Activated CD4-positive, alpha-beta T cell treated with anti-CD3 and anti-CD28 coated beads, Interleukin-2, amount 10 ng/mL, durations not matched to agents 24 days and 14 days (primary cell): ENCODE measurements at places on chromosomes 7 and 10.

- peak; percentile 91 for DNase-seq
These were observed 16.8 kb downstream of the TRIM8 start for GRCh38 chr10:102660888-102661657.

GRCh38 chr7:8973601-8974000 lies 540.2 kb downstream of the NXPH1 start:
- no peak for DNase-seq

DNA sequence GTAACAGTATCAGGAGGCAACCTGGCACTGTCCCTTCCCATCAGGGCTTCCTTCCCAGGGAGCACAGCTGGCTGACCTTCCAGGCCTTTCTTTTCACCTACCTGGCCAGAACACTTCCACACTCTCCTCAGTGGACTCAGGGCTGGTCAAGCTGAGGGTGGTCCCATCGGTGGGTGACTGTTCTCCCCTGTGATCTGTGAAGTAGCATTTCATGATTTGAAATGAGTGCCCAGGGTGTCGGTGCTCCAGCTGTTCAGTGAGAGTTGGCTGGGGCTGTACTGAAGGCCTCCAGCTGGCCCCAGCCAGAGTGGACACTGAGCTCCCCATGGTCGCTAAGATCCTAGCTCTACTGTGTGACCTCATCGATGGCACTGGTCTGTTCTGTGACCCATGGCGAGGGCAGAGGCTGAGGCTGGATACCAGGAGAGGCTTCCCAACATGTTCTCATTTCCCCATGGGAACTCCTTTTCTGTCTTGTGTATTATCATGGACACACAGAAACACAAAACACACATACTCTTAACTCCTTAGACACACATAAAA lies at the start of gene FAM170B:
FAM170B (minus strand) TSS at position 316 of the 543 bp plus-strand sequence; CDS start at position 213, 103 bp downstream.
- no peak for DNase-seq

- no peak for DNase-seq
These were observed 1389.3 kb downstream of the GATA3 start for GRCh38 chr10:9443758-9444157.

DNA sequence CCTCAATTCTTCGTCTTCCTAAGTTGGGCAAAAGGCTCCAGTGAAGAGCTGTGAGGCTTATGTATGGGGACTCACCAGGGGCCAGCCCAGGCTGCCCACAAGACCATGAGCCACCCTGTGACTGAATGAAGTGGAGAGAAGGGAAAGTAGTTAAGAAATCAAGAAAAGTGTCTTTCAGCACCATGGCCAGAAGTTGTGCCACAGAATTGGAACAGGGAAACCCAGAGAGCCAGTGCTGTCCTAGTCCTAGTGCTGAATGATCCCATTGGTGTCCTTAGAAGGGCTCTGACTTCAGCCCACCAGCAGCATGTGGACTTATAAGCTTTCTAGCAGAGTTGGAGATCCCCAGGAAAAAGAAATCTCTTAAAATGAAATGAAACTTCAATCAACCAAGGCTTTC lies 37.0 kb upstream of the CCSER2 start:
- no peak for DNase-seq

- peak; percentile 96 for DNase-seq
These were observed 774 bp downstream of the TUBGCP2 start for GRCh38 chr10:133307776-133308420.

DNA sequence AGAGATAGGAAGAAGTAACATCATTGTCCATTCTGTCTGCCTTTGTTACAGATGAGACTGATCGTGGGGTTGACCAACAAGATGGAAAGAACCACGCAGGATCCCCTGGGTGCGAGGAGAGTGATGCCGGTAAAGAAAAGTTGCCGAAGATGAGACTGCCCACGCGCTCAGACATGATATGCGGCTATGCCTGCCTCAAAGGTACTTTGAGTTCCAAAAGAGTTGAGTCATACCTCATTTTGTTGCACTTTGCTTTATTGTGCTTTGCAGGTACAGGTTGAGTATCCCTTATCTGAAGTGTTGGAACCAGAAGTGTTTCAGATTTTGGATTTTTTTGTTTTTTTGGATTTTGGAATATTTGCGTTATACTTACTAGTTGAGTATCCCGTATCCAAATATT lies 12.2 kb upstream of the CLCN1 start:
- no peak for DNase-seq

GRCh38 chr7:44386139-44386913 lies 60.9 kb upstream of the CAMK2B start:
- no peak for DNase-seq

DNA sequence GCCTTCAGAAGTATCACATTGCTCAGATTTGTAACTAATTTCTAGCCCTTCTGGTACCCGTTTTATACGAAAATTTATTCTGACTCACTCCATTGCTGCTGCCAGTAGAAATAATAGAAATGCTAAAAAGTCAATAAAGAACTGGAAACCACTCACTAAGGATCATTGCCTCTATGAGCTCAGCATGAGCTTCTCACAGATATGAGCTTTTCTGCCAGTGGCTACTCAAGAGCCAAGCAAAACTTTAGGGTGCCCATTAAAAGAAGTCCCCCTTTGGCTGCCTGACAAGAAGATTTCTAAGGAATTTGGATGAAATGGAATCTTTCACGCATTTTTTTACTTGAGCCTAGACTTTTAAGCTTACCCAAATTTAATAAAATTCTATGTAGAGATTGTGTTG lies 52.5 kb downstream of the GPR37 start:
- DNase-seq = no peak

- no peak for DNase-seq
These were observed 12.1 kb upstream of the CPA2 start for GRCh38 chr7:130254555-130254954.

DNA sequence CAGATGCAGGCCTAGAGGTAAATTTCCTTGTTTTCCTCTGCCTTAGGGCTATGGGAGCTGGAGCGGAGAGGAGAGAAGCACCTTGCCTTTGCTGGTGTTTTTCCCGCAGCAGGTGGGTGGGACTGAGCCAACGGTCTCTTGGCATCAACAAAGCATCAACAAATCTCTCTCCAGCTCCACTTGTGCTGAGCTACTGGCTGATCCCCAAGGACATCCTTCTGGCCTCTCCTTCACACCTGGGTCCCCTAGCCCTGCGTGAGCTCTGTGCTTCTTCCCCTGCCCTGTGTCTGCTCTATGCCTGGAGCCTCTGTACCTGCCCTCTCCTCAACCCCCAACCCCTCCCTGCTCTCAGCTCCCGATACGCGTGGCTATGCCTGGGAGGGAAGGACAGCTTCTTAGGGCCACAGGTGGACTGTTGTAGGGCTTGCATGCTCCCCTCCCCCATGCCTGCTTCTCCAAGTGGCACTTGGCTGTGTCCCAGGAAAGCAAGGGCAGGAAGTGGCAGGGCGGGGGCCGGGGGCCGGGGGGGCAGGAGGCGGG lies 3.2 kb upstream of the CLDN4 start:
- no peak for DNase-seq

DNA sequence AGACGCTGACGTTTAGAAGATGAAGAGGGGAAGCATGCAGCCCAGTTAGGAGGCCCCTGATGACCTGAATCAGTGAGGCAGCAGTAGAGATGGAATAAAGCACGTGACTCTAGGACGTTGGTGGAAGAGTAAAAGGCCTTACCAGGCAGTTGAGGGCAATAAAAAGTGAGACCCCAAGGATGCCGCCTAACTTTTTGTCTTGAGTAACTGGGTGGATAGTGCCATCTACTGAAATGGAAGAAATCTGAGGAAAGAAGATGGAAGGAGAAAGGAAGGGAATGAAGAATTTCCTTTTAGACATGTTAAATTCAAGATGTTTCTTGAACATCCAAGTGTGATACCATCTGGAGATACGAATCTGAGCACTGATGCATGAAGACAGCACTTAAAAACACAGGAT lies 220.0 kb upstream of the LRRN3 start:
- no peak for DNase-seq

DNA sequence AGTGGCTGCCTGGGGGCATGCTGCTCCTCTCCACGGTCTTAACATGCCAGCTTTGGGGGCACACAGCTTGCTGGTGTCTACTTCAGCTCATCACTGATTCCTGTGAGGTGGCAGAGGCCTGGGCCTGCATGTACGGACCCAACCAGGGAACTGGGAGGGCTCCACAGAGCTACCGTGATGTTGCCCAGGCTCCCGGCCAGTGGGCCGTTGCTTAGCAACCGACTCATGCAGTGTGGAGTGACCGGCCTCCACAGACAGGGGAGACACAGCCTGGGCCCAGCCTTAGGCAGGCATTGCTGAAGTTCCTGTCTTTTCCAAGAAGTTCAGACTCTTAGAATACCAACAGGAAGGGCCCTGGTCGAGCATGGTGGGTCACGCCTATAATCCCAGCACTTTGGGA lies 25.8 kb upstream of the SH2B2 start:
- DNase-seq = no peak

DNA sequence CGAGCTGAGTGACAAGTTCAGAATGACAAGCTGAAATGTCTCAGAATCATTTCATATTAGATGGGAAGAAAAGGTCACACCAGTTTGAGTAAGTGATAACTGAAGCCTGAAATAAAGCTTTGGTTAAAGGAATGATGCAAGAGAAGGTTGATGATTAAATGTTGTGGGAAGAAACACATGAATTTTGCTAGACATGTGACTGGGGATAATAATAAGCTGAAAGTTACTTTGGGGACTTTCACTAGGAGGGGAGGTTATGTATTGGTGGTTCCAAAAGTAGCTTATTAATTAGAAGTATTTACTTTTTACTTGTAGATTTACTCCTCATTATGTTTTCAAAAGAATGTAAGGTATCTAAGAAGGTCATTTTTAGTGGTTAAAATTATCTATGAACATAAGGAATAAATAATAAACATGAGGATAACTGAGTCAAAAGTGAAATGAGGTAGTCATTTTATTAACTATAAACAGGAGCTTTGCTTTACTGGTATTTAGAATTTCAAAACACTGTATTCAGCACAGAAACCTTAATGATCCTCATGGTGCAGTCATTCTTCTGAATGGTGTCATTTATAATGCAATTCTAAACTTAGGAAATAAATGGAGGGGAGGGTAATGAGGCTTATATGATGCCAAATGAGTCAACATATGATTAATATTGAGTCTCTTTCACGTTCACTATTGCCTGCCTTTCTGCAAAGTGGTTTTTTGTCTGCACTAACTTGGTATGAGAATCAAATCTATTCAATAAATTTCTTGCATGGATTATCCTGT lies 63.7 kb downstream of the PRKG1 start:
- DNase-seq = no peak

DNA sequence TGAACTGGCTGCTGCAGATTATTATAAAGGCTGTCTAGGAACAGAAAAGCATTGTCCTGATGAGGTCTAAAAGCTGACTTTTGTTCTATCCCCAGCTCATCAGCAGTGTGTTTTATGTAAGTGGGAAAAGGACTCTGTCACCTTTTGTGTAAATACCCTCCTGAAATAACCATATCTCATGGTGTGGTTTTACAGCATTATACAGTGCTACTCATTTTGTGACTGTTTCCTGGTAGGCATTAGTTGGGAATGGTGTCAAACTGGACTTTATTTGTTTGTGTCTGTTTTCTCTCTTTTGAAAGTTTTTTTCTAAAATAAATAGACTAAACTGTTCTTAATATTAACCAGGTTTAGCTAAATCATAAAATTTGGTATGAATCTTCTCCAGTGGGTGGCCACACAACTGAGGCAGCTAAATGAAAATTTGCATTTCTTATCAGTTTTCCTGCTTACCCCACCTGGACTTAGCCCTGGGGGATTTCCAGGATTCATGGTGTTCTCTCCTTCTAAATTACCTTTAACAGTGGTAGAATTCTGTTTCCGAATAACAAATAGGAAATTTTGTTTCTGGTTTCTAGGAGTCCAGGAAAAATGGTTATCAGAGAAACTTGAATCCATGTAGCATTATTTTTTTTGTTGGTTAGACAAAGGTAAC lies 140.9 kb downstream of the LHFPL3 start:
- DNase-seq = no peak

- no peak for DNase-seq
These were observed 94.4 kb downstream of the JAZF1 start for GRCh38 chr7:28086198-28086597.

DNA sequence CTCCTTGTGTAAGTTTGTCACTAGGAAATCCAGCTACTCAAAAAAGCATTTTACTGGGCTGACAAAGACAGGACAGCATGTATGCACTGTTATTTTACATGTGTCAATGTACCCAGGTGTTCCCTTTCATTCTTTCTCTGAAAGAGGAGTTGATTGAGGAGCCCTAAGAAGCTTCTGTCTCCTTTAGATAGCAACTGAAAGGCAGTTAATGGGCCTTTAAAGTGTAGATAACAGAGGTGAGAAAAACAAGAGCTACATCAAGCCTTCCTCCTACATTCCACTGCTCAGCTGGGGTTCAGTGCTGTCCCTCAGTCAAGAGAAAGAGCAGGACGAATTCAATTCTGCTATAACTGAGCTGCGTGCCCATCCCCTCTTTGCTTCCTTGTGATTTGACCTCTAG lies 12.8 kb upstream of the WIPF3 start:
- no peak for DNase-seq

GRCh38 chr7:66921396-66921917 lies 432 bp downstream of the TMEM248 start:
- DNase-seq = peak; percentile 75

- DNase-seq = no peak
These were observed 2.5 kb downstream of the LSM8 start for GRCh38 chr7:118186501-118186900.
